SK-N-SH (cell line): ENCODE measurements at places on chromosomes 4 and X. TPM values are rescaled to one million over a fixed set of nuclear protein-coding genes. Genes with fewer than 3 reads are reported as not detected.

Gene MANBA
- polyA plus RNA-seq: 12.0 and 13.4 TPM in 2 replicates

Gene ARHGAP24
- polyA plus RNA-seq: 1.4 and 1.6 TPM in 2 replicates

Gene DCAF8L2
- polyA plus RNA-seq: 0.33 and 0.36 TPM in 2 replicates

Gene VCX2
- not detected in 2 replicates for polyA plus RNA-seq

Gene S100P
- polyA plus RNA-seq: not detected in 2 replicates

DNA sequence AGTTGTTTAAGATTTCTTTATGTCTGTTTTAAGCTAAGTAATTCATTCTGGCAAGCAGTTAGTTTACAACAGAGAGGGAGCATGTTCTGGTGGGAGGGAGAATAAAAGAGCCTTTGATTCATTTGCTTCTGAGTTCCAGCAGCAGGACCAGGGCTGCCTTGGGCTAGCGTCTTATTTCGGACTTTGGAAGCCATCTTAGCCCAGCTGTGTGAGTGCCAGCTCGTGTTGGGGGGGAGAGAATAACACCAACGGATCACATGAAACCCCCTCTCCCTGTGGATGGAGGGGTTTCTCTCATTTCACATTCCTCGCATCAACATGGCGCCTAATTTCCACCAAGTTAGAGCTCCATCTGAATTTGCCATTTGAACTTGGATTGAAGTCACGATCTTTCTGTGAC lies 7.4 kb downstream of the GAB1 start:
- DNase-seq: no peak

- peak; percentile 78 for DNase-seq
Observed at GRCh38 chr4:336099-336892, 1.3 kb upstream of the ZNF141 start.

DNA sequence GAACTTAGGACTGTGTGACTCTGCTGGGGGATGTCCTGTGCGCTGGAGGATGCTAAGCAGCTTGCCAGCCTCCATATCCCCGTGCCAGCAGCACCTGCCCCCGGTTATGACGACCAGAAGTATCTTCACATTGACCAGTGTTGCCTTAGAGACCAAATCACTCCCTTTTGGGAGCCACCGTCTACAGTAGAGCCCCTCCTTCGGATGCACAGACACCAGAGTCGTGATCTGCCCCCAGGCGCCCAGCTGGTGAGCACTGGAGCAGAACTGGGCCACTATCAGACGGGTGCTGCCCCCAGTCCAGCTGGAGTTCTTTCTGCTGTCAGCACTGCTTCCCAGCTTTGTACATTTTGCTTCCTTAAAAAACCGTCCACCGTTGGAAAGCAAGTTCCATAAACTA lies 30.0 kb upstream of the TADA2B start:
- peak; percentile 67 for DNase-seq

DNA sequence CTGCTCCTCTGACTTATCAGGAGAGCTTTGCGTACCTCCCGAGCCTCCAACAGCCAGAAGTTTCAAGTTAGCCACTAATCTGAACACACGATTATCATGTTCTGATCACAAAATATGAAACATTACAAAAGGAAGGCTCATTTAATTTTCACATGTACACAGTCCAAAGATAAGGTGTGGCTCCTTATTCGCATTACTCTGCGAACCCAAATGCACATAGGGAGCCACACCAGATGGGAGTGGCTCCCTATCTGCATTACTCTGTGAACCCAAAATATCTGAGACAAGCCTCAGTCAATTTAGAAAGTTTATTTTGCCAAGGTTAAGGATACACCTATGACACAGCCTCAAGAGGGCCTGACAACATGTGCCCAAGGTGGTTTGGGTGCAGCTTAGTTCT lies 28.4 kb downstream of the TLR8 start:
- no peak for DNase-seq

DNA sequence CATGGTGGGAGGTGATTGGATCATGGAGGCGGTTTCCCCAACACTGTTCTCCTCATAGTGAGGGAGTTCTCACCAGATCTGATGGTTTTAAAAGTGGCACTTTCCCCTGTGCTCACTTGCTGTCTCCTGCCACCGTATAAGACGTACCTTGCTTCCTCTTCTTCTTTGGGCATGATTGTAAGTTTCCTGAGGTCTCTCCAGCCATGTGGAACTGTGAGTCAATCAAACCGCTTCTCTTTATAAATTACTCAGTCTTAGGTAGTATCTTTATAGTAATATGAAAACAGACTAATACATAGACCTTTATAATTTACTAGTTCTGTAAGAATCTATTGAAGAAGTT lies 82.5 kb upstream of the PITX2 start:
- no peak for DNase-seq

- DNase-seq: no peak
Observed at GRCh38 chrX:68902706-68903504, 74.1 kb downstream of the EFNB1 start.

- no peak for DNase-seq
Observed at GRCh38 chr4:34365946-34366345, 1878.4 kb downstream of the ARAP2 start.

GRCh38 chr4:141703497-141703896 lies 67.1 kb downstream of the IL15 start:
- no peak for DNase-seq

DNA sequence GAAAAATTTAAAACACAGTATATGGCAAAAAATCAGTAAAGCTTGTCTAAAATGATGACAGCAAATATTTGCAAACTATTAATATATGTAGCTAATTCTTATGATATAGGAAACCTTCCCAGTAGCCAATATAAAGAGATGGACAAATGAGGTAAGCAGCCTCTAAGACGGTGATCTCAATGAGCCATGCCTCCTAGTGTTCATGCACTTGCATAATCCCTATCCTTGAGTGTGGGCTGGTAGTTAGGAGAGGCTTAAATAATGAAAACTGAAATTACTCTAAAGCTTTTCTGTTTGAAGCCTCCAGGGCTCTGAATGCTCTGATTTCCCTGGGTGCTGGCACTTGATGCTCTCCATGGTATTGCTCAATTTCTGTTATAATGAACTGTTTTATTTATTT lies 24.6 kb upstream of the ARMCX4 start:
- no peak for DNase-seq

- DNase-seq: no peak
Observed at GRCh38 chrX:39514801-39515200, 583.0 kb downstream of the BCOR start.

- peak; percentile 44 for DNase-seq
Observed at GRCh38 chr4:155428128-155428527, 51.4 kb upstream of the MAP9 start.

GRCh38 chr4:53981066-53981465 lies 83.3 kb downstream of the CHIC2 start:
- no peak for DNase-seq

- DNase-seq: no peak
Observed at GRCh38 chr4:99161373-99162099, 17.4 kb upstream of the ADH4 start.

- no peak for DNase-seq
Observed at GRCh38 chr4:187770345-187770744, 225.2 kb upstream of the ZFP42 start.

DNA sequence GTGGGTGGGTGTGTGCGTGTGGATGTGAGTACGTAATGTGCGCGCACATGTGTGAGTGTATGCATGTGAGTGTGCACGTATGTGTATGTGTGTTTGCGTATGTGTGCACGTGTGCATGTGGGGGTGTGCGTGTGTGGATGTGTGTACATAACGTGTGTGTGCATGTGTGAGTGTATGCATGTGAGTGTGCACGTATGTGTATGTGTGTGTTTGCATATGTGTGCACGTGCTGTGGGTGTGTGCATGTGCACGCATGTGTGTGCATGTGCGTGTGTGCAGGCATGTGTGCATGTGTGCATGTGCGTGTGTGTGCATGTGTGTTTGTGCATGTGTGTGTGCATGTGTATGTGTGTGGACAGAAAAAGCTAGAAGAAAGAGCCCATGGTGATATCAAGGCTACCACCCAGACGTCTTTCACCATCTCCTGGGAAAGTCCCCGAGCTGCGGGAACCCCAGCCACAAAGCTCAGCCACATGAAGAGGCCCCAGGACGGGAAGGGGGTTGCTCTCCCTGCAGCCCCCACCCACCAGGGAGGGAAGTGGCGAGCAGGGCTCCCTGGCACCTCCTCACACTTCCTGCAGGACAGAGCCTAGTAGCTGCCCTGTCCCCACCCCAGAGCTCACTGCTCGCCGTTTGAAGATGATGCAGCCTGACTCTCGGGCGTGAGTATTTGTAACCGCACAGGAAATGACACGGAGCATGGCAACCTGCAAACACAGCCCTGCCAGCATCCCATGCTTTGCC lies 108.3 kb downstream of the DCTD start:
- DNase-seq: no peak

DNA sequence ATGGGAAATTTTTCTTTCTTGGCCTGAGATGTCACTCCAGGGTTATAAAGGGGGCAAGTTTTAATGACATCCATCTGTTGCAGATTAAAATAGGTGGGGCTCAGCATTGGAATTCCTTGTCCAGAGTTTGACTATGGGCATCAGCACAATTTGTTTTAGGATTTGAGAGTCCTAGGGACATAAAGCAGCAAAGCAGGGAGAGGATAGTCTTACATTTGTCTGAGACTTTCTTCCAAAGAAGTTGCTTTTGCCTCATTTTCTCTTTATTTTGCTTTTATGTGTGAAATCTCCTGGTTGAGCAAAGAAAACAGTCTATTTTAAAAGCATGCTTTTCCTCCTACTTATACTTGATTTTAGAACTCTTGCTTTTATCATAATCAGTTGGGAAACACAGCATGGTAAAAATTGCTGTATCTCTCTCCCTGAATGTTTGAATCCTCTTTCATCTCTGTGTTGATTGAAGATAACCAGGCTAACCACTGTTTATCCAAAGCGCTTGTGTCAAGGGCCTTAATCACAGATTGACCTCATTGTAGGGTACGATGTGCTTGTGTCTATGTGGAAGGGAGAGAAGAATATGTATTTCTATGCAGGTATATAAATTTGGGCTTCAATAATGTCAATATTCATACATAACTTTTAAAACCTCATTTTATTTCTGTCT lies 121.5 kb downstream of the ANK2 start:
- no peak for DNase-seq

GRCh38 chr4:129344058-129344457 lies 248.1 kb downstream of the C4orf33 start:
- DNase-seq: peak; percentile 34
